GM19239 (cell line): ENCODE measurements at places on chromosomes 1 and 21.

DNA sequence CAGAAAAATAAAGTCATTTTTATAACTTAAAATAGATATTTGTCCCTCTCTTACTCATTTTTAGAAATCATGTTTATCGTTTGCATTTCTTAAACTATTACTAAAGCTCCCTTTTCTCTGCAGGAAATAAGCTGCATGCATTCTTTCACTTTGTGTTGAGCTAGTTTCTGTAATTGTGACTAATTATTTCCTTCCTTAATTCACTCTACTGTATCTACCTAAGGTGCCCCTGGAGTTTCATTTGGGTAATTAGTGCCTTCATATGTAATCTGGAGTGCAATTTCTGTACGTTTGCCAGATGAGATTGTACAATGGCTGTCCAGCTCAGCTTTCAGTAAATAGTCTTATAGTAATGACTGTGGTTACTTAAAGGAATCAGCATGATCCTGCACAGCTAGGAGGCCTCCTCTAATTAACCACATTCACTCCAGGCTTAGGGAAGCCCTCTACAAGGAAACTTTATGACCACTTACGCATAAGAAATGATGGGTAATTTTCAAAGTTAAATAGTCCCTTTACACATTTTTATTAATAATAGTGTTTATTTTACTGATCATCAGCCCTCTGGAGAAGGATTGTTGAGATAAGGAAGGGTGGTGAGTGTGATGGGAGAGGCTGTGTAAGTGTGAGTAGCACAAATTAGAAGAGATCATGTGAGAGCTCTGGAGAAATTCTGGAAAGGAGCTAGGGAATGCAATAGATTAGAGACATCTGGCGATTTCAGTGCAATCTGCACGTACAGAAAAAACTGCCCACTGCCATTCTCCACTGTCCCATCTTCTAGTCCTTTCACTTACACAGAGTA is 86.8 kb downstream of the LRRC8C start:
- DNase-seq, result no peak

GRCh38 chr21:38747810-38748209 is 57.9 kb upstream of the ETS2 start:
- DNase-seq, result no peak

DNA sequence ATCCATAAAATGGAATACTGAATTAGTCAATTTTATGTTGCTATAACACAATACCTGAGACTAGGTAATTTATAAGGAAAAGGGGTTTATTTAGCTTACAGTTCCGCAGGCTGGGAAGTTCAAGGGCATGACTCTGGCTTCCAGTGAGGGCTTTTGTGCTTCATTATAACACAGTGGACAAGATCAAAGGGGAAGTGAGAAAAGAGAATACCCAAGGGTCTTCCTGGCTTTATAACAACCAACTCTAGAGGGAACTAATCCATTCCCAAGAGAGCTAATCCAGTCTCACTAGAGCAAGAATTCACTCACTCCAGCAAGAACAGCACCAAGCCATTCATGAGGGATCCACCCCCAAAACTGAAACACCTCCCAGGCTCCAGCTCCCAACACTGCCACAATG is 3.1 kb downstream of the KIFAP3 start:
- no peak for DNase-seq

- no peak for DNase-seq
Observed at GRCh38 chr1:7579016-7579415, 192.1 kb upstream of the VAMP3 start.

DNA sequence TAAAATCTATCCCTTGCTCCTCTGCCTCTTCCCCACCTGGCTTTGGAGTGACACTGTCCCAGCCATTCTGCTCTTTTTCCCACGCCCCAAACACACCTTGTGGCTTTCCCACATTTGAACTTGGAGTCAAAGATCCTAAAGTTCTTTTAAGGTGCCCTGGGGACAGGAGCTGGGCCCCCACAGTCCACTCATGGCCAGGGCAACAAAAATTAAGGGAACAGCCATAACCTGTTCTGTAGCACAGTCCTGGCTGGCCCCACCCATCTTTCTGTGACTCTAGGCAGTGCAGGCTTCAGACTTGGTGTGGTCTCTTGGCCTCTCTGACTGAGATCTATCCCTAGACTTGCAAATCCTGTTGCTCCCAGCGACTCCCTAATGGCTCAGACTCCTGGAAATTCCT is 143.0 kb upstream of the MAGI3 start:
- DNase-seq, result no peak

DNA sequence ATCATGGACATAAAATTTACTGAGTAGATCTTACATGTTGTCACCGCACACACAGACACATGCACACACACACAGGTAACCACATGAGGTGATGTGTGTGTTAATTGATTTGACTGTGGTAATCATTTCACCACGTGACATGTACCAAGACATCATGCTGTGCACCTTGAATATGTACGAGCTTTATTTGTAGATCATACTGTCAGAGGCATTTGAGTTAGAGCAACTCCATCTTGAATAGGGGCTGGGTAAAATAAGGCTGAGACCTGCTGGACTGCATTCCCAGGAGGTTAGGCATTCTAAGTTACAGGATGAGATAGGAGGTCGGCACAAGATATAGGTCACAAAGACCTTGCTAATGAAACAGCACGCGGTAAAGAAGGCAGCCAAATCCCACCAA is 31.7 kb upstream of the TRIM17 start:
- no peak for DNase-seq

DNA sequence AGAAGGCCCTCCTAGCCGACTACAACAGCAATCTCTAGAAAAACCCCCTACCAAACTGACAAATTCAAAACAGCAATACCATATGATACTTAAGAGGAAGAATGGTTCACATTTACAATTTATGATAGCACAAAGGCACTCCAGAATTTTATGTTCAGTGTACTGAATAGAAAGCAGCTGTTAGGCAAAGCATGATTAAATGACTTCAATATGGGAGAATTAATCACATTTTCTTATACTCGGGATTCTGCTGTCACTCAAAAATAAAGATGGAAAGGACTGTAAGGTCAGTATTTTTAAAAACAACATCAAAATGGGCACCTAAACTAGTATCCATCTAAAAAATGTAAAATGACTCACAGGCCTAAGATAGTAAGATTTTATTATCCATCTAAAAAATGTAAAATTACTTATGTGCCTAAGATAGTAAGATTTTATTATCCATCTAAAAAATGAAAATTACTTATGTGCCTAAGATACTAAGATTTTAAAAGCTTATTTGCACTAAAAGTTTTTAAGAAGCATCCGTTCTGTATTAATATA is 198.5 kb downstream of the SMYD3 start:
- no peak for DNase-seq

GRCh38 chr1:226548256-226549093 is at the start of gene STUM:
Gene STUM, plus strand, starts transcription at chr1:226548764. Its CDS starts 141 bp downstream, at chr1:226548905.
- peak; percentile 31 for DNase-seq

GRCh38 chr1:21165076-21165475 is 11.6 kb downstream of the EIF4G3 start:
- DNase-seq, result no peak

GRCh38 chr1:170305777-170306512 is 160.2 kb downstream of the NTMT2 start:
- no peak for DNase-seq

- no peak for DNase-seq
Observed at GRCh38 chr1:198902655-198903054, 263.8 kb downstream of the PTPRC start.

DNA sequence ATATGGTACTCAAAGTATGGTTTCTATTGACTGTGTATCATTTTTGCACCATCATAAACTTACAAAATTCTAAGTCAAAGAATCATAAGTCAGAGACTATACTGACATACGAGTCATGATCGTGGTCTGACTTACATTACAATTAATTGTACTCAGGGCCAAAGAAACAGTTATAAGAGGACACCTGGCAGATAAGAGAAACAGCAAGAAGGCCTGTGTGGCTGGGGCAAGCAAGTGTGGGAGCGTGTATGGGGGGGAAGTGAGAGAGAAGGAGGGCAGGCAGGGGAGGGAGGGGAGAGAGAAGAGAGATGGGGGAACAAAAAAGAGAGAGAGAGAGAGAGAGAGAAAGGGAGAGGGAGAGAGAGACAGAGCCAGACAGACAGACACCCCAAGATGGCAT is 70.9 kb downstream of the RERE start:
- DNase-seq, result no peak

GRCh38 chr1:156673387-156674121 is 3.7 kb downstream of the NES start:
- no peak for DNase-seq

DNA sequence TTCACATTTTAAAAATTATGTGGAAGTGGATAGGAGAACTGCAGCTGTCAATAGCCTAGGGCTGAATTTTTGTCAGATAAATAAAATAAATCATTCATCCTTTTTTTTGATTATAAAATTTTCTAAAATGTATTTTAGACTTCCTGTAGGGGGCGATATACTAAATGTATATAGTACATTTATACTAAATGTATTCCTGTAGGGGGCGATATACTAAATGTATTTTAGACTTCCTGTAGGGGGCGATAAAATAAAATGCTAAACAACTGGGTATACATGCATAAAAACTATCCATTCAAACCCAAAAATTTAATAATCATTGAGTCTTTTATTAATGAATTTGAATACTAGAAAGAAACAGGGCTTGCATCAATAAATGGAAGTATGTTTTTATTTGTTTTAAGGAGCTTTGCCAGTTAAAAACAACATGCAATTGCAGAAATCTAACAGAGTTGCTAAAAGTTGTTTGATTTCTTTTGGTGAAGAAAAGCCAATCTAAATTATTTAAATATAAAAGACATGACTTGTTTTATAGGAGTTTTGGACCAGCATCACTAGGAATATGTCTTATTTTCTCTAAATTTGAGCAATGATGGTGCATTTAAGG is 31.4 kb downstream of the CLCA1 start:
- DNase-seq, result no peak

- no peak for DNase-seq
Observed at GRCh38 chr1:107920561-107920960, 44.4 kb downstream of the VAV3 start.

DNA sequence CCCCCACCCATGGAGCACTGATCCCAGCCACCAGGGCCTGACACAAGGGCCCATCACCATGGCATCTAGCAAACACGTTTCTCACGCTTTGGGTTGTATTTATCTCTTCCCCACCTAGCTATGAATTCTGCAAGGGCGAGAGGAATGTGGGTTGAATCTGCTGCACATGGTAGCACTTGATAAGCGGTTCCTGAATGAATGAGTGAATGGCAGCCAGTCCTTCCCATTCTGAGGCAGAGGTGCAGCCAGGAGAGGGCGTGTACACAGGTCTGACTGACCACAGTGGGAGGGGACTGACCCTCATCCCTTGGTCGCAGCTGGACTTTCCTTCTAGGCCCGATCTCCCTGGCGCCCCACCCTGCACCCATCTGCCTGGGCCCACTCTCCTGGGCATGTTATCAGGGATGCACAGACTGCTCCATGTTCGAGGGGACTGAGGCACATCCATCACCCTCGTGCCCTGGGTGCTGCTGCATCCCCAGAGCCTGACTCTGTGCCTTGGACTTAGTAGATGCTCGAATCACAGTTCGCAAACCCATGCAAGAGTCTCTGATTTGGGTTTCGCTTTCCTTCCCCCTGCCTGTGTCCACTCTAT is 1.0 kb downstream of the RD3 start:
- no peak for DNase-seq

DNA sequence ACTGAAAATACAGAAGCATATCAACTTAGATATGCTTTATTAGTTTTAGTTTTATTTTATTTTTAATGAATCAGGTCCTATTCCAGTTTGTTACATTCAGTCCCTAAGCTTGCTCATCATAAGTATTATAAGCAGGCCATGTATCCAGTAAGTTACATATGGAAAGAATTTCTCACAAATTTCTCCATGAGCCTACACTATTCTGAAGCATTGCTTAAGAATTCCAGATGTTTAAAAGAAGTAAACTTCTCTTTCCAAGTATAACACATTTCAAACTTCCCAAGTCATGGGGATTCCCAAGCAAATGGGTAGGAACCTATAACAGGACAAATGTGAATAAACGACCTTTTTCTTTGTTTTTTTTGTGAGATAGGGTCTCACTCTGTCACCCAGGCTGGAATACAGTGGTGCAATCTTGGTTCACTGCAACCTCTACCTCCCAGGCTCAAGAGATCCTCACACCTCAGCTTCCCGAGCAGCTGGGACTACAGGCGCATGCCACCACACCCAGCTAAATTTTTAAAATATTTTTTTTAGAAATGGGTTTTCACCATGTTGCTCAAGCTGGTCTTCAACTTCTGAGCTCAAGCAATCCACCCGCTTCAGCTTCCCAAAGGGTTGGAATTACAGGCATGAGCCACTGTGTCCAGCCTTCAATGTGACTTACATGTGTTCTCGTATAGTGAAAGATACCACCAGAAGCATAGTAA is 39.0 kb downstream of the ST7L start:
- DNase-seq, result no peak

- no peak for DNase-seq
Observed at GRCh38 chr1:107277022-107277421, 136.2 kb downstream of the NTNG1 start.

- no peak for DNase-seq
Observed at GRCh38 chr1:86155051-86155806, 1.3 kb downstream of the COL24A1 start.

GRCh38 chr1:48066936-48067335 is 69.8 kb upstream of the TRABD2B start:
- no peak for DNase-seq

DNA sequence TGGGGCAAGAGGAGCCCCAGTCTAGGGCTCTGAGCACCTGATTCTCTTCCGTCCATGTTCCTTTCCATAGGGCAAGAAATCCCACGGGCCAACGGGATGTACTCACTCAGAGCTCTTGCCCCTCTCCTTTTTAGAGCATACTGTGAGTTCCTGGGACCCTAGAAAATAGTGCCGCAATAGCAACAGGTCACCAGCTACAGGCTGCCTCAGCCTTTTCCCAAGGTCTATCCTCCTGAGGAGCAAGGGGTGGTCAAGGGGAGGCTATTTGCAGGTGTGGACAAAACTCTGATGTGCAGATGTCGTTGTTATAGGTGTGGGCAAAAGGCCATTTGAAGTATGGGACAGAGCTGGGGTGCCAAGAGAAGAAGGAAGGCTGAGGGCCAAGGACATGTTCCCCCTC is 1.6 kb upstream of the QSOX1 start:
- no peak for DNase-seq

- no peak for DNase-seq
Observed at GRCh38 chr1:182607566-182607965, 3.4 kb upstream of the RGS16 start.

DNA sequence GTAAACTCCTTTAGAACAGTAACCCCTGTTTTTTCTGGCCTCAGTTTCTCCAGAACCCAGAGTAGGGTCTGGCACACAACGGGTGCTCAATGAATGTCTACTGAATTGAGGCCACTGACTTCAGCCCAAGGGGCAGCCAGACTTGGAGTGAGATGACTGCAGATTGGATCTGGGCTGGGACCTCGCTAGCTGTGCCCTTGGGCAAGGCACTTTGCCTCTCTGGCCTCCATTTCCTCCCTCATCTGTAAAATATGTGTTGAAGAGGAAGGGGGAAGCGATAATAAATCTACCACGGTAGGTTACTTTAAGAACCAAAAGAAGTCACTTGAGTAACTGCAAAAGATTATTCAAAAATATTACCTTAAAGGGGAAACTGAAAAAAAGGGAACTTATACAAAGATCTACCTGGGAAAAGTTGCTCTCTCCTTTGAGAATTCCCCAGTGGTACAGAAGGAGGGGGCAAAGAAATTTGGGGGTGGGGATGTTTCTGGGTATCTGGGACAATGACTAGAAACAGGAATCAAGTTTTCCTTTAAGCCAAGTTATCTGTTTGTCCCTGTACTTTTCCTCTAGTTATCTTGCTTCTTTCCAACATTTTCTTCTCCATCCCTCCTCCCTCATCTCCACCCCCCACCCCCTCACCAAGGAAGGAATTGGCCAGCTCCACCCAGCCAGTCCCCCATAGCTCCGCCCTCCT is 394 bp upstream of the GRHL3 start:
- DNase-seq, result no peak

GRCh38 chr1:206776229-206776628 is 3.9 kb upstream of the IL10 start:
- DNase-seq, result no peak
